Karpas-422 (cell line): ENCODE measurements at places on chromosomes 16 and 17.

DNA sequence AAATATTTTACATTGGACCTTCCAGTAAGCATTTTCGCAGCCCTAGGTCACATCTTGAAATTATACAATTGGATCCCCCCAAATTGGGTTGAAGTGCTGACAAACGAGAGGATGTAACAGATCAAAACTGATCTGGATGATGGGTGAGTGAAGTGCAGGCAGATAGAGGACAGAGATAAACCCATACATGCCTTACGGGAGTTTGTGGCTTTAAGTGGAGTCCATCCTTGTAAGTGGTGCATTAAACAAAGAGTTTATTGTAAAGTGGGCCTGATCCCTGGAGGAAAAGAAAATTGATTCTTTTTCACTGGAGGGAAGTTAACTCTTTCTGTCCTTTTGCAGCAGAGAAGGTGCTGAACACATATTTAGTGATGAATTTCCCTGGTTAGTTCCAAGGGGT, 39.0 kb upstream of the KCNJ2 start:
- no peak for DNase-seq

DNA sequence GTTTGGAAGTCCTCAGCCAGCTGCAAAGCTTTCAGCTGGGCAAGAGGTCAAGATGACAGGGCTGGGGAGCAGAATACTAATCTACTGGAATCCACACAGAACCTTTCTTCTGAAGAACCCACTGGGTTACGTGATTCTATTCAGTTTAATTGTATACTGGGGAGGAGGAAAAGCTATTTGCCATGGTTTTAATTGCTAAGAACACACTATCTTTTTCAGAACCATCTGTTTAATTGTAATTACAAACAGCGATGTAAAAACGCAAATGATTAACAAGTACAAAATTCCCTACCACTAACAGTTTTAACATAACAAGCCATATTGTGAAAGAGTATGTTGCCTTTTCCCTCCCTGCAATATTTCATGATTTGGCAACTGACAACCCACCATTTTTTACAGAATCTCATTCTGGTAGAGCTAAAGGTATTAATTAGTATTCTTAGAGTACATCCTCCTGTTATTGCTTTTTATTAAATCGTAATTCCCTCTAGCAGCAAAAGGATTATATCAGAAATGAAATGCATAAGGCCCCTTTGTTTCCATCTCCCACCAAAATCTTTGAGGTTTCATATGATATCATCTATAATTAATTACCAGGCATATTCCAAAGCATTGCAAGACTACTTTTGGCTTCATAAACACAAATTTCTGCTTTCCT, 12.1 kb downstream of the HYDIN start:
- no peak for DNase-seq

- no peak for DNase-seq
Measured at GRCh38 chr17:70271200-70271599, 101.9 kb downstream of the KCNJ2 start.

DNA sequence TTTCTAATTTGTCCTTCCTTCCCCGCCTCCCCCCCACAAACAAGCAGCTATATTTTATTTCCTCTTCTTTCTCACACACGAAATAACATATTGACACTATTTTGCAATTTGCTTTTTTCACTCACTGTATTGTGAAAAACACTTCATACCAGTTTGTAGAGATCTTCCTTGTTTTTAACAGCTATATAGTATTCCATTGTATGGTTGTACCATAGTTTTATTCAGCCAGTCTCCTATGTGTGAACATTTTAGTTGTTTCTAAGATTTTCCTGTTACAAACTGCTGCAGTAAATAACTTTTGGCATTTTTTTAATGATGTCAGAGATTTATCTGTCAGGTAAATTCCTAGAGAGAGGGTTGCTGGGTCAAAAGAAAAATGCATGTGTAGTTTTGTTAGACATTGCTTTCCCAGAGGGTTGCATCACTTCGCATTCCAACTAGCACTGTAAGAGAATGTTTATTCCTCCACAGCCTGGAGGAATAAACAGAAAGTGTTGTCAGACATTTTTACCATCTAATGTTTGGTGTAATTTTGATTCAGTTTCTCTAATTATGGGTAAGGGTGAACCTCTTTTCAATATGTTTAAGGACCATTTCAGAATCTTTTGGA, 101.2 kb downstream of the MRTFB start:
- no peak for DNase-seq

DNA sequence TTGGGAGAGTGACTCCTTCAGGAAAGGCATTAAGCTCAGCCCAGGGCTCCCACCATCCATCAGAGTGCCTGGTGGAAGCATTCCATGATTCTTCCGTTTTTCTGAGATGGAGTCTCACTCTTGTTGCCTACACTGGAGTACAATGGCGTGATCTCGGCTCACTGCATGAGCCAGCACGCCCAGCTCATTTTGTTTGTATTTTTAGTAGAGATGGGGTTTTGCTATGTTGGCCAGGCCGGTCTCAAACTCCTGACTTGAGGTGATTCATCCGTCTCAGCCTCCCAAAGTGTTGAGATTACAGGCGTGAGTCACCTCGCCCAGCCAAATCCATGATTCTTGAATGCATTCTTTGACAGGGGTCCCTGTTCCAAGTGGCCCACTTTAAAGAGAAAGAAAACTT, 23.1 kb downstream of the MIS12 start:
- no peak for DNase-seq

- DNase-seq: no peak
Measured at GRCh38 chr16:88449267-88449561, 3.9 kb upstream of the ZFPM1 start.

DNA sequence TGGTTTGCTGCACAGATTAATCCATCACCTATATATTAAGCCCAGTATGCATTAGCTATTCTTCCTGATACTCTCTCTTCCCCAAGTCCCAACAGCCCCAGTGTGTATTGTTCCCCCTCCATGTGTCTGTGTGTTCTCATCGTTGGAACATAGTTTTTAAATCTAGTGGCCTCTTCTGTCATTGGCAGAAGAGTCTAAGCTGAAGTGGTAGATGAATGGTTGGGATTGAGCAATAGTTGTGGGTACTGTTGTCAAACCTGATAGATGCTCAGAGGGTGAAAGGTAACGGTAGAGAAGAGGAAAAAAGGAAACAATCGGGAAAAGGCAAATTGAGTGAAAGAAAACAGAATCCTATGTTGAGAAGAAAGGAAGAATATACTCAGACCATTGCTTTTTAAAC, 29.9 kb downstream of the MAP3K3 start:
- DNase-seq: no peak

DNA sequence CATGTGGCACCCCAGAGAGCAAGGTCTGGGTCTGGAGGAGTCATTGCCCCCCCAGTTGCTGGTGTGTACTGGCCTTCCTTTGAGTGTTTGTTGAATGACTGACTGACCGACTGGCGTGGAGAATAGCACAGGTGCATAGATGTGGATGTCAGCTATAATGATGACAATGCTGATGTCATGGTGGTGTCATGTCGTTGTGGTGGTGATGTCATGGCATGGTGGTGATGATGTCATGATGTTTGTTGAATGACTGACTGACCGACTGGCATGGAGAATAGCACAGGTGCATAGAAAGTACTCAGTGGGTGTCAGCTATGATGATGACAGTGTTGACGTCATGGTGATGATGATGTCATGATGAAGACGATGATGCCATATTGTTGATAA, 22.1 kb downstream of the TMEM114 start:
- DNase-seq: peak; percentile 45

GRCh38 chr16:63922560-63922959, 1199.3 kb downstream of the CDH11 start:
- no peak for DNase-seq
